ENCODE measurements at places on chromosomes 2 and 18.

DNA sequence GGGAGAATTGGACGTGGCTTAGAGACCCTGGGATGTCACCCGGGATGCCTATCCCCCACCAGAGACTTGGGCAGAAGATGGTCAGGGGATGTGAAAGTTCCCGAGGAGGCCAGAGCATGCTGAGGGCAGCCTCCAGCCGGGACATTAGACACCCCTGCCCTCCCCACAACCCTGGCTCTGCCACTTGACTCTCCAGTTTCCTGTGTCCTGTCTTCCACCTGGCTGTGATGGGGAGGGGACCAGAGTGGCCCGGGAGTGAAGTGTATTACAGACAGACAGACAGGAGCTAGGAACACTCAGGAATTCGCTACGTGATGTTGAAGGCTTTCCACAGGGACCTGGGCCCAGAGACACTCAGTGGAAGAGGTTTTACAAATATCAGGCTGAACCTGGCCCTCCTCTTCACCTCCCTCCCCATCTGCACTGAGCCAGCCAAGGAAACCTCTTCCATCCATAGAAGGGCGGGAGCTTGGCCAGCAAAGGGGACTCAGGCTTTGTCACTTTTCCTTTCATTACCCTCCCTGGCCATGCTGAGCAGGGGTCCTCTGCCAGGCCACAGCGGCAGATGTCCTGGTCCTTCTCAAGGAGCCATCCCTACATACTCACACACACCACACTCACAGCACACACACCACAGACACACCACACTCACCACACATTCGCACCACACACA is 60.7 kb downstream of the SDC1 start:
- no peak for DNase-seq

DNA sequence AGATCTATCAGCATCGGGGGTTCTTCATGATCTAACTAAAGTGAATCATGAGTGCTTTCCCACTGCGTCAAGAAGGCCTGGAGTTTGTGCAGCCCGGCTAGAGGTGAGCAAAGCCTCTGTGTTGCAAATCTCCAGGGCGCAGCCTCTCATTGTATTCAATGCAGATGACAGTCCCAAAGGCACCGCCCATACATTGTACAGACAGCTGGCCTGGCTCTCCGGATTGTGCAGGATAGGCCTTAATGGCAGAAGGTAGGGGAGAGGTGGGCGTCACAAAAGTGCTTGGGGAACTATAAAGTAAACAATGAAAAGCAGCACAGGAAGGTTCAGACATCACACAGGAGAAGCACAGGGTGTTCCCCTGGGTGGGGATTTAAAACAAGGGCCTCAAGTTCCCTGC is 907 bp upstream of the GYPC start:
- DNase-seq = no peak

DNA sequence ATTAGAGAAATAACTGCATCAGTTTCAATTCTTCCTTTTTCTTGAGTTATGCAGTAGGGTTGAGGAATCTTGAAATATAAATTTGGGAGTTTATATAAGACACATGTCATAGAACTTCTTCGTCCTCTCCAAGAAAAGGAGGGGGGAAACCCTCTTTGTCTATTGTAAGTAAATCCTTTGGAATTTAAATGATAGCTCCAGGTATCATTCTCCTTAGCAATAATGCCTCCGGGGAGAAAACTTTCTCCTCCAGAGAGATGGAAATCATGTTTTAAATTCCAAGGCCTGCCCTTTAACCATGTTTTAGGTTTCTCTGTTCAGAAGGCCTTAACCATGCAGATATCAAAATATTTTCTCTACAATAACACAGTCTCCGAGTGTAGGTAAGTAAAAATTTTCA is 899.7 kb upstream of the GCFC2 start:
- no peak for DNase-seq

GRCh38 chr2:85655961-85656417 is 12.0 kb downstream of the SFTPB start:
- no peak for DNase-seq

GRCh38 chr2:225842939-225843338 is 443.4 kb downstream of the NYAP2 start:
- no peak for DNase-seq

GRCh38 chr2:230230496-230231200 is 5.1 kb downstream of the SP140 start:
- DNase-seq = no peak

- DNase-seq = no peak
These were observed 281.0 kb downstream of the PRKCE start for GRCh38 chr2:45932278-45932975.

DNA sequence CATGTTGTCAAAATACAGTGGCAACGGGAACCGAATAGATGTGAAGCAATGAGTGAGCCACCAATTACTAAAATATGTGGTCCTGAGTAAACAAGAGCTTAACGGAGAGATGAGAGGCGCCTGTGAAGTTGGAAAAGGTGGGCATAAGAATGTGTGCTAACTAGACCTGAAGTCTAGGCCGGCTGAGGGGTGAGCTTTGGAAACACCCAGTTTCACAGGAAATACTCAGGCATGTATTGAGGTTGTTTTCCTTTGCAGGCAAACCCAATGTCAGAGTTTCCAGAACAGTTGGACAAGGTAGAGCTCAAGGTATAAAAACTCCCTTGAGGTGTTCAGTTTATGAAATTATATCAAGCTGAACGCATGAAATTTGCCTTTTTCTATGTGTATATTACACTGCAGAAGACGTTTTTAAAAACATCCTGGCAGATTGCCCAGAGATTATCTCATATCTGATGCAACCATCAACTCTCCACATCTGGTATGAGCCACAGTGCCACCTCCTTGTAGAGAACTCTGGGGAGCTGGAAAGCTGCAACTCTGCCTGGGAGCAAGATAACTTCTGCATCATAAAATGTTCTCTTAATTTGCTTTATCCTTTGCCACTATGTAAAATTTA is 3.9 kb upstream of the WDSUB1 start:
- DNase-seq = no peak

DNA sequence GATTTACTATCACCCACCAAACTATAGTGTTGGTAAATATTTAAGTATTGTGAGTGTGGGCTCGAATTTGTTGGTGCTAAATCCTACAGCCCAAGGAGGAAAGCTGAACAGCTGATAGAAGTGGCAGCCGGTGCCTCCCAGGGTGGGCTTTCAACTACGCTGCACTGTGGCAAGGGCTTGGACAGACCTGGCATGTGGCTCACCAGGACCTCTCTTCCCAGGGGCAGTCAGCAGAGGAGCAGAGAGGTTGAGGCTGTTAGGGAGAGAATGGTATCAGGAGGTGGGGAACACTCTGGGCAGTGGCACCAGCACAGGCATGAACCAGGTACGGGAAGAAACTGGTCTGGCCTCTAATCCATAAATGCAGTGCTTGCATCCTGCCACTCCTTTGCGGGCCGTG is 44.6 kb downstream of the TFCP2L1 start:
- no peak for DNase-seq

- DNase-seq = no peak
These were observed 96.0 kb upstream of the OTOS start for GRCh38 chr2:240236217-240237111.

DNA sequence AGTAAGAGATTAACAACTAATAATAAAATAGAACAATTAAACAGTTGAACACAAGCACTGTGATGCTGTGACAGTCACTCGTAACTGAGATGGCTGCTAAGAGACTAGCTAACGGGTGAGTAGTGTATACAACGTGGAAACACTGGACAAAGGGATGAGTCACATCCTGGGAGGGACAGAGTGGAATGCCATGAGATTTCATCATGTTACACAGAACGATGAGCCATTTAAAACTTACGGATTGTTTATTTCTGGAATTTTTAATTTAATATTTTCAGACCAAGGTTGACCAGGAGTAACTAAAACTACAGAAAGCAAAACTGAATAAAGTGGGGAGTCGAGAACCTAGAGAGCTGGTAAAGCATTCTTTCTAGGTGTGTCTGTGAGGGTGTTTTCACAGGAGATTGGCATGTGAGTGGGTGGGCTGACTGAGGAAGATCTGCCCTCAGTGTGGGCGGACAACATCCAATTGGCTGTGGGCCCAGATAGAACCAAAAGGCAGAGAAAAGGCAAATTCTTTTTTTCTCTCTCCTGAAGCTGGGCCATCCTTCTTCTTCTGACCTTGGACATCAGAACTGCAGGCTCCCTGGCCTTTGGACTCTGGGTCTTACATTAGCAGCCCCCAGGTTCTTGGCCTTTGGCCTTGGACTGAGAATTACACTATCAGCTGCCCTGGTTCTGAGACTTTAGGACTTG is 14.6 kb downstream of the TMSB10 start:
- DNase-seq = no peak

DNA sequence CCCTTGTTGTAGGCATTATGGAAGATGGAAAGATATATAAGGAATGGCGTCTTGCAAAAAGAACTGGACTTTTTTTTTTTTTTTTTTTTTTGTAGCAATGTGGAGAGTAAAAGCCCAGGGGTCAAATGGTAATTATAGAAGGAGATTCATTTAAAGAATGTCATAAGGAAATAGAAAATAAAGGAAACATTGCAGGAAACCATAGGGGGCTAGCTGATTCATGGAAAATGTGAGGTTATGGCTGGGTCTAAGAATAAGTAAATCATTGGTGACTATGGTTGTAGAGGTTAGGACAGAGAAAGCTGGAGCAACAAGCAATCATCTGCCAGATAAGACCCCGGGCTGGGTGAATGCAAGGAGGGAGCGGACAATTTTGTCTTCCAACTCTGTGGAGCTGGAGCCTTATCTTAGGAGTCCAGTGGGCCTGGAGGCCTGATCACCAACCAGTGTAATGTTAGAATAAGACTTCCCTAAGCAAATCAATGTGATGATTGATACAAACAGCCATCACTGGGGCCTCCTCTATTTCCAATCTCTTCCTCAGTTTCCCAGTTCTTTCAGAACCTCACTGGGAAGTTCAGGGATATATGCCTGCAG is 201.2 kb upstream of the TNP1 start:
- DNase-seq = no peak

- DNase-seq = no peak
These were observed 133.5 kb downstream of the ASB1 start for GRCh38 chr2:238560234-238560633.

GRCh38 chr2:115118306-115118705 is 675.9 kb downstream of the DPP10 start:
- DNase-seq = no peak

DNA sequence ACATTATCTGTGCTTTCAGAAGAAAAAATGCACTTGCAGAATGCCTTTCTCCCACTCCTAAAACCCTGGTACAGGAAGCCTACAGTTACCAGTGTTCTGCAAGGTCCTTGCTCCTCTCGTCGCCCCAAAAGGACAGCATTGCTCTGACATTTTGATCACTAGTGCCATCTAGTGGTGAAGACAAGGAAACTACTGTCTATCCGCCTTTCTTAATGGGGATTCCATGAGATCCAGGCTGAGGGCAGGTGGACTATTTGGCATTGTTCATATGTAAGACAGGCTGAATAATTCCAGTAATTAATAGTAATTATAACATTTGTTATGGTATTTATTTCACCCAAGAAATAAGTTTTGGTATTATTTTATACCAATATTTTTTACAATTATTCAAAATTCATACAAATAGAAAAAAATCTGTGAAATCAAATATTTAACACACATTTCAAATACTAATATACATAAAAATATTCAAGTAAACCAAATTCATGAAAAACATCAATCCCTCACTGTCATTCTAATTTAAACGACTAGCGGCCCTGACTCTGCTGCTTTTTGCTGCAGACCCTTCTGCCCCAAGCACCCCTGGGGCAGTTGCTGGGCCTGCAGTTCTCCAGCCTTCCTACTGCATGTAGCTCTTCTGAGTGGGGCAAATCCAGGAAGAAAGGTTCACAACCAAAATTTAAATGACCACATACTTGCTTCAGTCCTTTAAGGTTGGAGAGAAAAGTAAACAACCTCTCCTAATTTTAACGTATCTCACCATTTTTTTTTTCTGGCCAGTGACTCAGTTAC is 19.0 kb downstream of the TPGS2 start:
- DNase-seq = no peak

DNA sequence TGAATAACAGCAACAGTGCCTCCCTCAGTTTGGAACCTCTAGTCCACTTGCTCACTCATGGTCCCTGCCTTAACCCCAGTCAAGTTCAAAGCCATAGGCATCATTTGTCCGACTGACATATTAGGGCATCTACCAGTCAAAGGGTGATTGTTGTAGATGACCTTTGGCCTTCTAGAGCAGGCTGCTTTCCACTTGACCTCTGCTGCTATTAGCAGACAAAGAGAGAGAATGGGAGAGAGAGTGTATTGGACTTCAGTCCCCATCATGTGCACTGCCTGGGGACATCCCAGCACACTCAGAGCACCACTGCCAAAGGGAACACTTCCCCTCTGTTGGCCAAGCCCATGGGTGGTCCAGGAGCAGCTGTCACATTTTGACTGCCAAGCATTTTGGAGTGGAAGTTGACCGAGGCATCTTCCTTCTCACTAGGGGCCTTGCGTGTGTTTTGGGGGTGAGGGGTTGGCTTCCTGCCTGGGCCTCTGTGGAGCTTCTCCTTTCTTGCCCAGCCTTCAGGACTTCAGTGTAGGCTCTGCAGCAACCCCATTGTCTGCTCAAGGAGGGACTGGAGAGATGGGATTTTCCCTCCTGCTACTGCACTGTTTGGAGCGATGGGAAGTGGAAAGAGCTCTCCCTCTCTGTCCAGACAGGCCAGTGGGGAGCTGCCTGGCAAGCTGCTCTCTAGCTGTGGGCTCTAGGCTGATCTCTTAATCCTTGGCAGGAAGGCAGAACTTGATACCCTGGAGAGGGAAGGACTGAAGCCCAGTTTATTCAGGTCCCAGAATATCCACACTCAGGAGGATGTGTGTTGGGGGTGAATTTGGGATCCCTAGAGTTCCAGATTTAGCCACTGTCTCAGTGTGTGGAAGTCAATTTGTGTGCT is 68.1 kb downstream of the TMEM247 start:
- DNase-seq = no peak

DNA sequence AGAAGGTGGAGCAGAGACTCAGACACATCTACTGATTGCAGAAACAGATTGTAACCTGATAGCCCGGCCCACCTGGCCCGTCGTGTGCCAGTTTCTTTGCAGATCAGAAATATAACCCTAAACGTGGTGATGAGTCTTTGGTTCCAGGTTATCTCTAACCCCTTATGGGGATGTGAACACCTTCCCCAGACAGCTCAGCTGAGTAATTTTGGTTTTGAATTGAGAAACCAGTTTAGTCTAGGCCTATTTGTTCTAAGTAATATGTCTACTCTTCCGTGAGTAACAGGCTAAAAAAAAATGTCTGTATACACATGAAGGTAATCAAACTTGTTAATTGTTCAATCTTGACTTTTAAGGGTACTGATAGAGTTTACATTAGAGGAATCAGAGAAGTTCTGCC is 35.7 kb downstream of the RASGRP3 start:
- no peak for DNase-seq

GRCh38 chr2:172782506-172783164 is 47.0 kb downstream of the RAPGEF4 start:
- no peak for DNase-seq

- no peak for DNase-seq
These were observed 62.2 kb downstream of the COL6A3 start for GRCh38 chr2:237351796-237352195.

GRCh38 chr18:57432751-57433400 is 2.3 kb upstream of the ONECUT2 start:
- DNase-seq = no peak

GRCh38 chr2:67772216-67773170 is 290.3 kb downstream of the C1D start:
- no peak for DNase-seq

- no peak for DNase-seq
These were observed 937.7 kb downstream of the TRIB2 start for GRCh38 chr2:13654416-13654815.

- no peak for DNase-seq
These were observed 10.8 kb downstream of the RAB12 start for GRCh38 chr18:8619835-8620577.

GRCh38 chr2:19860022-19860421 is 41.8 kb downstream of the TTC32 start:
- DNase-seq = no peak

All from stimulated activated CD4-positive, alpha-beta T cell treated with anti-CD3 and anti-CD28 coated beads, Interleukin-12 subunit alpha, Interleukin-12 subunit beta, amount 100 ng/mL, for 24 hours (primary cell).